ENCODE measurements at places on chromosomes 1 and 21.

GRCh38 chr1:2019172-2019543, at the start of gene GABRD:
Gene GABRD, plus strand, starts transcription at chr1:2019345. Its CDS starts 79 bp downstream, at chr1:2019424.
- DNase-seq, result no peak

- peak; percentile 23 for DNase-seq
These were observed 220.0 kb downstream of the SETD4 start for GRCh38 chr21:35840197-35840799.

- no peak for DNase-seq
These were observed 94.9 kb upstream of the ETV3 start for GRCh38 chr1:157233131-157233530.

- no peak for DNase-seq
These were observed 577.2 kb upstream of the ZRANB2 start for GRCh38 chr1:71657891-71658679.

DNA sequence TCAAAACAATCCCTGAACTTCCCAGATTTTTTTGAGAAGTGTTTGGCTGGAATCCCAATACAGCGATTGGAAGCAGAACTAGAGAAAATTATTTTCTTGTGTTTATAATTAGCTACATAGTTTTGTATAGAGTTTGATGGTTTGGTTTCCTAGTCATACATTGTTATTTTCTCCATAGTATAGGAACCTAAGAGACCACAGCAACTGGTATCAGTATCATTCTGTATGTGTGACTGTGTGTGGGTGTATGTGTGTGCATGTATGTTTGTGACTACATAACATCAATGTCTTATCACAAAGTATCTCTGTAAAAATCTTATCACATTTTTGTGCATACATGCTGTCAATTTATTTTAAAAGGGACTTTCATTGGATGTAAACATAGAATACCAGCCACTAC, 780.5 kb downstream of the MRPL39 start:
- no peak for DNase-seq

GRCh38 chr1:150575518-150576366, 3.7 kb downstream of the MCL1 start:
- no peak for DNase-seq

DNA sequence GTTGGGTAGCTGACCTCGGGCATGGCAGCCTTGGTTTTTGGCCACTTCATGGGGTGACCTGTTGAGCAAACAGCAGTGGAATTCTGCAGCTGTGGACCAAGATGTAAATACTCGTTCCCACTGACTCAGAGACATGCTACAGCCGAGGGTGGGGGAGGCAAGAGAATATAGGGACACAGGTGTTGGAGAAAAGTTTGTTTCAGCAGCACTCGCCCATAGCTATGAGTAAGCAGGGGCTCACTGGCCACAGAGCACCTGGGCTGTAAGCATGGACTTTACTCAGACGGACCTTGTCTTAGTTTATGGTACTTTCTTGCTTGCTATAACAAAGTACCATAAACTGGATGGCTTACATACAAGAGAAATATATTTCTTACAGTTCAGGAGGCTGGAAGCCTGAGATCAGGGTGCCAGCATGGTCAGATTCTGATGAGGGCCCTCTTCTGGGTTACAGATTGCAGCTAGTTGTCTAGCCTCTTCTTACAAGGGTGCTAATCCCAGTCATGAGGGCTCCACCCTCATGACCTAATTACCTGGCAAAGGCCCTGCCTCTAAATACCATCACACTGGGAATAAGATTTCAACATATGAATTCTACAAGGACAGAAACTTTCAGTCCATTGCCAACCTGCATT, 437.2 kb upstream of the DAB1 start:
- no peak for DNase-seq

- DNase-seq, result no peak
These were observed 8.2 kb upstream of the SSX2IP start for GRCh38 chr1:84698151-84699110.

DNA sequence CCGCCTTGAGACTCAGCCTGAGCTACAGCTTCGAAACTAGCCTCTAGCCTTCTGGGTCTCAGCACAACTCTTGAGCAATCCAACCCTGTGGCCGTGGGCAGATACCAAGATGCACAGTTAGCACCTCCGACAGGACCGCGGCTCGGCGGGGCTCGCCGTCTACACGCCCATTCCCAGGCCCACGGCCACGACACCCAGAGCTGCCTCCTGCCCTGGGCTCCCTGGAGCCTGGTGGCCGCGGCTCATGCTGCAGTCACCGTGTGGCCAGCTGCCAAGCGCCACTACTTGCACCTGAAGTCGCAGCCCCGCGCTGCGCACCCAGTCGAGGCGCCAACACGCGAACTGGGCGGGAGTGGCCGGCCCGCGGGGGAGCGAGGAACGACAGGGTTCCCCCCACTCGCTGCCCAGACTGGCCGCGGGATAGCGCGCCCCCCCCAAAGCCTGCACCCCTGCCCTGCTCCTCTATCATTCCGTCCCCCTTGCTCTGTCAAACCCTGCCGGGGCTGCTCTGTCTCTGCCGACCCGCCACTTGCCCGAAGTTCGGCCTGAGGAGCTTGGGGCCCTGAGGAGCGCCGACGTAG, 729 bp upstream of the CDCA8 start:
- DNase-seq, result no peak

GRCh38 chr1:223716302-223716862, 4.0 kb downstream of the CAPN2 start:
- peak; percentile 43 for DNase-seq

- DNase-seq, result no peak
These were observed 421.7 kb upstream of the DEPDC1 start for GRCh38 chr1:68918563-68918962.

DNA sequence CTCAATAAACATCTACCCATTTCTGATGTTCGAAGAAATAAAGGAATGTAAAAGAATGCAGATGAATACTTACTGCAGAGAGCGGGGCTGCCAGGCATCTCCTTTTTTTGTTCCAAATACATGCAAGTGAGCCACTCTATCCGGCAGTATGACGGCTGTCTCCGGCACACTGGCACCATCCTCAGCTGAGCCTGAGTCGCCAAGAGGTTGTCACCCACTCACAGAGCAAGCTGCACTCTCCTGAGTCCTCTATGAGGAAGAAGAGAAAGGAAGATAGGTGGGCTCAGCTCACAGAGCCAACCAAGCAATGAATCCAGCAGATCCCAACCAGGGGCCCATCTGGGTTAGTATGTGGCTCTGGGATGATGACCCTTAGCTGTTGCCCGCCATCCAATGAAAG, 65.3 kb downstream of the CD46 start:
- DNase-seq, result no peak

DNA sequence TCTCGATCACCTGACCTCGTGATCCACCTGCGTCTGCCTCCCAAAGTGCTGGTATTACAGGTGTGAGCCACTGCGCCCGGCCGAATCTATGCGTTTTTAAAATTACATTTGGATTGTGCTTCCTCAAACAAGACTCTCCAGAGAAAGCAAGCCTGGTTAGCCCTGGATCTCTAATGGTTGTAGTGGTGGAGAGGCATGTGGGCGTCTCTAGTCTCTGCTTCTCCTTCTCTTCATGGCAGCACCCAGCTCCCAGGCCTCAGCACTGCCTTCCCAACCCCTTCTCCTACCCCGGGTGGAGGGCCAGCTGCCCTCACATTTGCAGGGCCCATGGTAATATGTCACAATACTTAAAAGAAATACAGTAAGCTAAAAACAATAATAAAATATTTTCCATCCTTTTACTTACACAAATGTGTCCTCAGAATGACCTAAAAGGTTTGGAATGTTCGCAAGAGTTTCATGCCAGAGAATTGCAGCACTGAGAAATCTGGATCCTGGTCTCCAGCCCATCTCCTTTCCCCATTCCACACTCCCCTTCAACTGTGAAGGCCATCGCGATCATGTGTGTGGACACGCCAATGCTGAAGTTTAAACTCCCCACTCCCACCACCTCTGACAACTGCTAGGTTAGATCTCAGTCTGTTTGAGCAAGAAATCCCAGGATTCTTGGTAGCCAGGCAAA, 7.0 kb downstream of the OR14I1 start:
- DNase-seq, result no peak

GRCh38 chr21:22421416-22422180, 1423.4 kb downstream of the NCAM2 start:
- DNase-seq, result no peak

DNA sequence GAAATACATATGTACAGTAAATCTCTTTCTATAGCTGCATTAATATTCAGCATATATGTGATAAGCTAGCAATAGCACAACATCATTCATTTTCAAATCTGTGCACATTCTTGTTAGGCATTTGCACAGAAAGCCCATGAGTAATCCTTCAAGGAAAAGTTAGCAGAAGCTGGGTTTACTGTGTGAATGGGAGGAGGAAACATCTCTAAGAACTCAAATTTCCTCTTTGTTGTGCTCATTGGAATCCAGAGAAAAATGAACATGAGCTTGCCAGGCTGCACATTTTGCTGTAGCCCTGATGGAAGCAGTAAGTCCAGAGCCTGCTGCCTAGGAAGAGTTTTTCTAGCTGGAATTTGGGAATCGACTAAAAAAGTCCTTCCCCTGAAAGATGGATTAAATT, 214.2 kb upstream of the FOXD3 start:
- no peak for DNase-seq

DNA sequence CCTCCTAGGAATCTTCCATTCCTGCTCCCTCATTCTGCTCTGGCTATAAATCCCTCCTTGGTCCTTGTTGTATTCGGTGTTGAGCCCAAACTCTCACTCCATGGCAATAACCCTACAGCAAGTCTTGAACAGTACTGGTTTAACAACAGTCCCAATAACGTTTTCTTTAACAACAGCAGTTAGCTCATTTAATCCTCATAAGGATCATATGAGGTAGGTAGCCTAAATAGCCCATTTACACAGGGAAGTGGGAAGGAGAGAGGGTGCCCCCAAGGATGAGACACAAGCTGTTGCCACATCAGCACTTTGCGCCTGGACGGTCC, 444 bp upstream of the AGTRAP start:
- no peak for DNase-seq

DNA sequence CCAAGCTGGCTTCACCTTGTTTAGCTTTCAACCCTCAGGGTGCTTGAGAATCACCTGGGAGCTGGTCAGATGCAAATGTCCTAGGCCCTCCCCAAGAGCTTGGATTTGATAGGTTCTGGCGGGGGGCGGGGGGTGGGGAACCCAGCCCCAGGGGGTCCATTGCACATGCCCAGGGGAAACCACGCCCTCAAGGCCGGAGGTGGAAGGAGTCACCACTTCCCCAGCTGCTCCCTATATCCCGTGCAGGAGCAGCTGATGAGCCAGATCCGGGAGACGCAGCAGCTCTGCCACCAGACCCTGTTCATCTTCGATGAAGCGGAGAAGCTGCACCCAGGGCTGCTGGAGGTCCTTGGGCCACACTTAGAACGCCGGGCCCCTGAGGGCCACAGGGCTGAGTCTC, 5.8 kb downstream of the TOR3A start:
- DNase-seq, result no peak

GRCh38 chr1:209622841-209623829, 29.1 kb downstream of the LAMB3 start:
- DNase-seq, result no peak

- DNase-seq, result no peak
These were observed 1.5 kb downstream of the MORC3 start for GRCh38 chr21:36321325-36322082.

GRCh38 chr1:160522622-160523345, at the start of gene SLAMF6:
Gene SLAMF6, minus strand, starts transcription at chr1:160523255. Its CDS starts 63 bp downstream, at chr1:160523192.
- no peak for DNase-seq

DNA sequence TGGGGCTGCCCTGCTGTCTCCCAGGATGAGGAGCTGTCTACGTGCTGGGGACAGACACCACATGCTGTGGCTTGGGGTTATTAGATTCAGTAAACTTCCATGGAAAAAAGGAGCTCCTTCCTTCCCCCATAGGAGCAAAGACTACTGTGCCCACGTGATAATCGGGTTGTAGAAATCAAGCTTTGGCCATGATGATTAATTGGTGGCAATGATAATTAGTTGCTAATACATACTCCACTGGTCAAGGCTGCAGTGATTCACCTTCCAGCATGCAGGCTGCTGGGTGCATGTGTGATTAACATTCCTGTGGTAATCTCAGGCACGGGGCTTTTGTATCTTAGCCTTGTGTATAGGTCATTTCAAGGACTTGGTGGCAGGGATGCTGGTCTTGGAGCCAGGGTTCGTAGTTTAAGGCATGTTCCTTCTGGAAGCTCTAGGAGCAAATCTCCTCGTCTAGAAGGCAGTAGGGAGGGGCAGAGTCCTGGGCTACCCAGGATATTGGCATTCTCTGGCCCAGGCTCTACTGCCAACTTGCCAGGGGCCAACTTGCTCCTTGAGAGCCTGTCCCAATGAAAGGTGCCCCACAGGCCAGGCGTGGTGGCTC, 41.4 kb downstream of the TMCO4 start:
- DNase-seq, result no peak

DNA sequence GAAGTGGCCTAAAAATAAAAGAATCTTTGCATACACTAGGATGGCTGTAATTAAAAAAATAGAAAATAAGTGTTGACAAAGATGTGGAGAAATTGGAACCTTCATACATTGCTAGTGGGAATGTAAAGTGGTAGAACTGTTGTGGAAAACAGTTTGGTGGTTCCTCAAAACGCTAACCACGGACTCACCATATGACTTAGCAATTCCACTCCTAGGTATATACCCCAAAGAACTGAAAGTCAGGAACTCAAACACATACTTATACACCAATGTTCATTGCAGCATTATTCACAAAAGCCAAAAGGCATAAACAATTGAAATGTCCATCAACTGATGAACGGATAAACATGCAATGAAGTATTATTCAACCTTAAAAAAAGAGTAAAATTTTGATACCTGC, 10.8 kb upstream of the HMGCL start:
- no peak for DNase-seq

GRCh38 chr1:229161740-229162139, 109.2 kb upstream of the RAB4A start:
- no peak for DNase-seq

GRCh38 chr21:23684431-23684830, 1922.8 kb downstream of the MRPL39 start:
- DNase-seq, result no peak

DNA sequence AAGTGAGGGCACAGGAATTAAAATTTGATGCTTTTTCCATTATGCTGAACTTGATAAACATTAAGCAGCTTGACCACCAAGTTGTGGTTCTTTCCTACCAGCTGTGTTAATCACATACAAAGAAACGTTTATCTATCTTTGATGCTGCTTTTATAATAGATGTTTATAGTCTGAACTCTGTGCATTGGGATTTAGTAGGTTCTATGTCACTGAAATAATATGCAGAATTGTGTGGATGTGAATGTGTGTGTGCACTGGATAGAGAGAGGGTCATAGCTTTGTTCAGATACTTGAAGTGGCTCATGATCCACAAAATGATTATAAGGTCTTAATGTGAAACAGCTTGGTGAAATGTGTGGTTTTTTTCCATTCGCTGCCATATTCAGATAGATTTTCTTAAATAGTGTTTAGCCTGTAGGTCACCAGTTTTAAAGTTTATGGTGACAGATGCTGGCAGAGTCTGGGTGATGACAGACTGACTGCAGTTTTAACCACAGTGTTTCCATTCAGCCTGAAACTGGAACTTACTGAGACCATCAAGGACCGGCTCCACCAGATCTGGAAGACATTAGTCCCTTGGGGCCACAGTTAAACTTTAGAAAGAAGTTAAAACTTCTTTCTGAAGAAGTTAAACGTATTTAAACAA, 10.2 kb downstream of the DDI2 start:
- DNase-seq, result no peak
